ENCODE measurements at places on chromosomes 3 and 15.

- no peak for DNase-seq
Measured at GRCh38 chr3:100419406-100419805, 18.1 kb downstream of the LNP1 start.

DNA sequence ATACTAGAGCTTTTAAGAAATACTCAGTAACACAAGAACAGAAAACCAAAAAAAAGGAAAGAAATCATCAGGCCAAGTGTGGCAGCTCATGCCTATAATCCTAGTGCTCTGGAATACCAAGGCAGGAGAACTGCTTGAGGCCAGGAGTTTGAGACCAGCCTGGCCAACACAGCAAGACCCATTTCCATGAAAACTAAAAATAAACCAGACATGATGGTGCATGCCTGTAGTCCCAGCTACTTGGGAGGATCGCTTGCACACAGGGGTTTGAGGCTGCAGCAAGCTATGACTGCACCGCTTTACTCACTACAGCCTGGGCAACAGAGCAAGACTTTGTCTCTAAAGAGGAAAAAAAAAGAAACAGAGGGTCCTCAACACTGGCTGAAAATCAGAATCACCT, 18.2 kb downstream of the TASOR start:
- DNase-seq, result no peak

GRCh38 chr3:111852540-111852939, 6.5 kb upstream of the PHLDB2 start:
- no peak for DNase-seq

DNA sequence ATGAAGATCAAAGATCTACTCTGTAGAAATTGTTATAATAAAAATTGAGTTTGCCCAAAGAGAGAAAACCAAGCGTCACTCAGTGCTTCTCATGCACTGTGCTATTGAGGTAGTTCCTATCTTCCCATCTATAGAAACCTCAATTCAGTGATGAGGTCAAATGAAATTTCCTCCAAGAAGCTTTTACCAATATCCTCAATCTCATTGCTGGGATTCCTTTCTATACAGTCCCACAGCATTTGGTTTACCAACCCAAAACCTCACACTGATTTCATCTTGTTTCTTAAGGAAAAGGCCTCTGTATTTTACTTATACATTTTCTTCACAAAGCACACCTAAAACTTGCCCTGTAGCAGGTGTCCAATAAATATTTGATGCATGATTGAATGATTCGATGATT, 147.2 kb downstream of the ALCAM start:
- DNase-seq, result no peak

DNA sequence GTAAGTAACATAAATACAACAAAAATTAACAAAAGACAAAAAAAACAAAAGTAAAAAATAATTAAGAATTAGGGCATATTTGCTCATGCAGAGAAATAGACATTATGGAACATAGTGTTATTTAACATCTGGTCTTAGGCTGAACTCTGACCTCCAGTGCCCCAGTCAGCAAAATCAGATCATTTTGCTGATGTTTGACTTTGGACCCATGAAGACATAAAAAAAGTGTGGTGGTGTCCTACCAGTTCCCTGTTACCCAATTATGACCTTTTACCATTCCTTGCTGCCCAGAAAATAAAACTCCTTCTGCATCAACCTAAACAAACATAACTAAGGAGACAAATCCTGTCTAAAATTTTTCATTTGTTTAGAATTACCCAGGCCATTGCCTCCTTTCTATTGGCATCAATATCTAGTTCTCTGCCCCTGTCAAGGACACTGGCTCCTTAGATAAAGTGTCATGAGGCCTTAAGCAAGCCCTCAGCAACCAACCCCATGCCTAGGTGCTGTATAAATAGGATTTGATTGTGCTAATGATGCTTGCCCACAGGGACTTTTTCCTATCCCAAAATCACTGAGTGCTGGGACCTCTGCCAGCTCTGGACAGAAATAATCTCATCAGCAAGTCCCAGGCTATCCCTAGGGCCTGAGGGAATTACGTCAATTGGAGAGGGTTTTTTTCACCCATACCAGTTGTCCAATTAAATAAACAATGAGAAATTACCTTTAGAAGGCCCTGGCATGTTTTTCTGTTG, 334.5 kb upstream of the UMPS start:
- DNase-seq, result no peak

- DNase-seq, result no peak
Measured at GRCh38 chr15:78822514-78822913, 11.2 kb upstream of the ADAMTS7 start.

DNA sequence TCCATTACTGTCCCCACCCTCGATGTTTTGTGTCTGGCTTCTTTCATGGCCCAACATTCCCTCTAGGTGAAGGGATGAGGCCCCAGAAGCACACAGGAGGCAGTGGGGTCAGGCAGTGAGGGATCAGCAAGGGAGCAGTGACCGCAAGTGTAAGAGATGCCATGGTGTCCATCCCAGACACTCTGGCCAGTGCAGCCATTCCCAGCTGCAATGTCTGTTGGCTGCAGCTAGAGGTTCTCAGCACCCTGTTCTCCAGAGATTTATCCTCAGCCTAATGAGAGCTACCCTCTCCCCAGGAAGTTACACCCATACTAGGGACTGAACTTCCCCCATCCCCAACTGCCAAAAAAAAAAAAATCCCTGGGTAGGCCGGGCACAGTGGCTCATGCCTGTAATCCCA, 40.2 kb downstream of the TRANK1 start:
- no peak for DNase-seq

DNA sequence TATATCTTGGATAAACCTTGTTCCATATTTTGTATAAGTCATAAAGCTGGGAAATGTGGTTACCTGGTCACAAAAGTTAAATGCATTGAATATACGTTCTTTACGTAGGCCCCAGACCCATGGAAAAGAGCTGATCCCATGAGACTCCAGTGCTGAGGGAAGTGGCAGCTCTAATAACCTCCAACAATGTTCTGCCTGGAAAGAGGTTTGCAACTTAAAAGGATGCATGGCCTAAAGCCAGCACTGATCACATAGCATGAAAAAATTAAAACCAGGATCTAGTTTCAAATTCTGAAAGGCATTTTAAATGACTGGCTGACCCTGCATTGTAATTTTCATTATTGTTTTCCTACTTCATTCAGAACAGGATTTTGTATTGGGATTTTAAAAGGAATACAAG, 27.9 kb upstream of the STRIT1 start:
- no peak for DNase-seq

- no peak for DNase-seq
Measured at GRCh38 chr15:27353856-27354255, 382.9 kb downstream of the GABRG3 start.

DNA sequence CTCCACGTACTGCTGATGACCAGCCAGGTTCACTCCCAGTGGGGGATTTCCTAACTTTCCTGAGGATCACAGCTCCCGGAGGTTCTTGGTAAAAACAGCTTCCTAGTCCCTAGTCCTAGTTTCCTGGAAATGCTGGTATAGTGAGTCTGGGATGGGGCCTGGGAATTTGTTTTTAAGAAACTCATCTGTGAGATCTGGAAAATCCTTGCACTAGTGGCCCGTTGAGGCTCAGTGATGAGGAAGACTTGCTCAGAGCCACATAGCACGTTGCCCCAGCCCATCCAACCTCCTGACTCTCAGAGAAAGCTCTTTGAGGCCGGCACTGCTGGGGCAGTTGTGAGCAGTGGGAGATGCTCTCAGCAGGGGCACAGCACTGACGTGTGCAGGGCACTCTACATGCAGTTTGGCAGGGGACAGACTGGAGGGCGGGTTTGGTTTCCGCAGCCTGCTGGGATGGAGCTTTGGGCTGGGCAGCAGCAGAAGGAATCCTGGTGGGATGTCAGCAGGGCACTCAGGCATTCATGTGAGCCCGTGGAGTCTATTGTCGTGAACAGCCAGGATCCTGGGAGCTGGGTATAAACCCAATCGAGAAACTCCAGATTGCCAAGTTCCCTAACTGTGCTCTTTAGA, 31.6 kb downstream of the SAXO2 start:
- no peak for DNase-seq

- no peak for DNase-seq
Measured at GRCh38 chr15:37087131-37087588, 13.2 kb downstream of the MEIS2 start.

GRCh38 chr3:56919797-56920195, 118.0 kb upstream of the ARHGEF3 start:
- DNase-seq, result no peak

DNA sequence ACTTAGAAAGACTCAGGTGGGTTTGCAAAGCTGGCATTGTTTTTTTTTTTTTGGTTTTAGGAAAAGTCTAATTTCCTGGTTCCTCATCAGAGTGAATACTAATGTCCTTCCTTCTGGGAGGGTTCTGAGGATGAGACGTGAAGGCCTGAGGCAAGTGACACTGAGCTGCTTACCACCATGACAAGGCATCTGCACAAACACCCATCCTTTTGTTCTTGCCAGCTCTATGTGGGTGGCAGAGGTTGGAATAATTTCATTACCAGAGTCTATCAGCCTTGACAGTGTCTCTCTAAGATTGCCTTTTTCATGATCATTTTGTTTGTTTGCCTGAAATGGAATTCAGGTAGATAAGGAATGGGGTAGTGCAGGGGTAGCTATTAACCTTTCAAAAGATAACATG, 17.1 kb downstream of the RTP4 start:
- no peak for DNase-seq

DNA sequence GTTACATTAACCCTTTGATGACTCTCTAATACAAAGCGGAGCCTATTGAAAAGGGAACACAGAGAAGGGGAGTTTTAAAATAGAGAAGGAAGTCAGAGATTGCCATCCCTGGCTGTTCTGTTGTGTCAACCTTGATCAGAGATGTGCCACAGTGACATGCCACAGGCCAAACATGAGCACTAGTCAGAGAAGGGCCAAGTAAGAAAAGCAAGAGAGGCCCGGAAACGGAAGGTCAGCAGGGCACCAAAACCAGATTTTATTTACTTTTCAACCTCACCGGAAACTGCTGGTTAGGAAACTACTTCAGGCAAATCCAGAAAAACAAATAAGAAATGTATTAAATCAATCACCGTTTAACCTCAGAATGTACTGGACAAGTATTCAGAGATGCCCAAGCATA, 171.8 kb downstream of the ALCAM start:
- DNase-seq, result no peak

GRCh38 chr15:41849204-41849603, 10.6 kb downstream of the PLA2G4B start:
- DNase-seq, result no peak

DNA sequence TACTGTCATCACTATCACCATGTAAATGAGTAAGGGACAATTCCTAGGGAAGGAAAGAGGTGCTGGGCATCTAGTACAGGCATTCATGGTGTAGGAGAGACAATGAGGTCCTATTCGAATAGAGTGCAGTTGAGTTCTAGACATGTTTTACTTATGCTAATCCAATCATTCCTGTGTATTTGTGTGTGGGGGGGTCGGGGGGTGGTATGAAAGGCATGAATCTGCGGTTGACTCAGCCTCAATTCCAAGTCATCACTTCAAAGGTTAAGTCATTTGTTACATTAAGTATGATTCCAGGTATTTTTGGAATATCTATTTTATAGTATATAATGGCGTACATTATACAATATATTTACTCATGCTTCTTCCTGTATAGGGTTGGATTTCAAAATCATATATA, 163.1 kb upstream of the GALNT15 start:
- DNase-seq, result no peak

GRCh38 chr3:190404715-190405114, 16.8 kb downstream of the CLDN16 start:
- no peak for DNase-seq

GRCh38 chr3:110492876-110493275, 578.7 kb upstream of the NECTIN3 start:
- DNase-seq, result no peak
